Body of pancreas (tissue), 4 donors: ENCODE measurements at places on chromosomes 4 and X.

- peak; percentile 86 for DNase-seq
Observed at GRCh38 chr4:140094438-140095420, 59.3 kb downstream of the MAML3 start.

GRCh38 chr4:186203406-186203805, 12.0 kb downstream of the CYP4V2 start:
- no peak for DNase-seq

GRCh38 chr4:52343595-52343994, 292.5 kb downstream of the SPATA18 start:
- DNase-seq = no peak

- peak; percentile 25 for DNase-seq
Observed at GRCh38 chr4:138953961-138954371, 61.6 kb upstream of the NOCT start.

- no peak for DNase-seq
Observed at GRCh38 chr4:76585272-76585671, 150.2 kb downstream of the SHROOM3 start.

DNA sequence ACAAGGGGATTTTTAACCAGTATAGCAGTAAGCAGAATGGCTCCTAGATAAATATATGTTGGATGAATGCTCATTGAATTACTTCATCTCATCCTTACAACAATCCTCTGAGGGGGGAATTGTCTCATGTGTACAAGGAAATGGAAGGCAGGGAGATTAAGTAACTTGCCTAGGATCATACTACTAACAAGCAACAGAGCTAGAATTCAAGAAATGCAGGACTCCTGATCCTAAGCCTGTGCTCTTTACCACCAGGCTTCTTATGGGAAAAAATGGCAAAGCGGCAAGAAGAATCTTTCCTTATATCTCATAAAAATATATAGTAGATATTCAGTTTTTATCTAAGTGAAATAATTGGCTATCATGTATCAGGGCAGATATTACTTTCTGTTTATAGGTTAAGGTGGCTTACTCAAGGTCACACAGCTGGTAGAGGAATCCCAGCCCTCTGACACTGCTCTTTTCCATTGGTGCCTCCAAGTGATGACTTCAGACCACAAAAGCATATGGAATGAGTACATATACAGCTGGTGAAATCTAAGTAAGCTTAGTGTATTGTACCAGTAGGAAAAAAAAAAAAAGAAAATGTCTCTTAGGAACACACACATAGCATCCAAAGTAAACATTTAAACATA, 2.1 kb downstream of the ABHD18 start:
- no peak for DNase-seq

GRCh38 chr4:153207567-153207966, 3.3 kb downstream of the TRIM2 start:
- peak; percentile 57 for DNase-seq
